ENCODE measurements at places on chromosomes 3 and 15. TPM values are rescaled to one million over a fixed set of nuclear protein-coding genes. Genes with fewer than 3 reads are reported as not detected.

LRRC3B gene
- total RNA-seq, result under 0.01 TPM

DNA sequence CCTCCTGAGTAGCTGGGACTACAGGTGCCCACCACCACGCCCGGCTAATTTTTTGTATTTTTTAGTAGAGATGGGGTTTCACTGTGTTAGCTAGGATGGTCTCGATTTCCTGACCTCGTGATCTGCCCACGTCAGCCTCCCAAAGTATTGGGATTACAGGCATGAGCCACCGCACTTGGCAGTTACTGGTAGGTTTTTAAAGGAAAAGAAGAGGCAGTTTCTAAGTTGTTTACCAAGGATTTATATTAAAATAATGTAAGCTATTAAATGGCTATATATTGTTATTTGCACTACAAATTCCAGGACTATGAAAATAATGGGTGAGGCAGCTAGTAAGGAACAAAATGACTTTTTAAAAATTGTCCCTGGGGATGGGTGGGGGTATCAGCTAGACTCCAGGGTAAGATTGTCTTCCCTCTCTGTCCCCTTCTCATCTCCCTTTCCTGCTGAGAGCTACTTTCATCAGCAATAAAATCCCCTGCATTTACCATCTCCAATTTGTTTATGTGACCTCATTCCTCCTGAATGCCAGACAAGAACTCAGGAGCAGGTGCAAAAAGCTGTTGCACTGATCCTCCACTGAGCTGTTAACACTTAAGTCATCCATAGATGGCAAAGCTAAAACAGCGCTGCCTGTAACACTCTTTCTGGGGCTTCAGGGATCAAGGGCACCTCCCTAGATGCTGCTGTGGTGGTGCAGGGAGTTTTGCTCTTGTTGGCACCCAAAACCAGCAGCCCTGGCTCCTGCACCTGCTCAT lies 165.2 kb downstream of the ZPLD1 start:
- DNase-seq, result no peak
- no peaks in the 10 kb centered on the region for H3K27me3 ChIP-seq
- H3K27ac ChIP-seq, result no peak overlapping the region
- no peaks in the 10 kb centered on the region for H3K4me1 ChIP-seq
- no peak overlapping the region for H3K4me3 ChIP-seq
- H3K36me3 ChIP-seq, result no peaks in the 10 kb centered on the region

DNA sequence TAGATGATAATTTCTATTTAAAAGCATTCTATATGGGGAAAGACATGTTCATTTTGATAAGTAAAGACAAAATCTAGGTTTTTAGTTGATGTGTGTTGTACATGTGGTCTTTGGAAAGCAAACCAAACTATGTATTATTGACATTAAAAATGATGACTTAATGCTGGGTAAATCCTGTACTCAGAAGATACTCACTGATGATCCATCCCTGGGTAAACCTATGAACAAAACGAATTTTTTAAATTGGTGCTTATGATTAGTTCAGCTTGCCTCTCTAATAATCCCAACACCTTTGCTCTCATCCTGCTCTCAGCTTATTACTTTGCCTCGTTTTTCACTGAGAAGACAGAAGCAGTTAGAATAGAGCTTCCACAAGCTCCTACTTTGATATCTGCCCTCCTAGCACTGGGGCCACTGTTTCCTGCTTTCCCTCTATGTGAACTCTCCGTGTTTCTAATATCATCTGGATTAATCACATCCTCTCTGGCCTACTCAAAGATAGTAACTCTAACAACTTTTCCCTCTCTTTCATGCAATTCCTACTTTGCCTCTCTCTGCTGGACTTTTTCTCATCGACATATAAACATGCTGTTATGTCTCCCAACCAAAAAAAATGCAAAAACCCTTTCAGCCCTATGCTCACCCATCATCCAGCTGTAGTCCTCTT lies 29.3 kb downstream of the RARRES1 start:
- no peaks in the 10 kb centered on the region for H3K4me1 ChIP-seq
- no peaks in the 10 kb centered on the region for H3K27me3 ChIP-seq
- H3K27ac ChIP-seq, result no peak overlapping the region
- H3K36me3 ChIP-seq, result no peaks in the 10 kb centered on the region
- H3K4me3 ChIP-seq, result no peak overlapping the region

TBC1D2B gene
- 54.0 TPM for total RNA-seq

DNA sequence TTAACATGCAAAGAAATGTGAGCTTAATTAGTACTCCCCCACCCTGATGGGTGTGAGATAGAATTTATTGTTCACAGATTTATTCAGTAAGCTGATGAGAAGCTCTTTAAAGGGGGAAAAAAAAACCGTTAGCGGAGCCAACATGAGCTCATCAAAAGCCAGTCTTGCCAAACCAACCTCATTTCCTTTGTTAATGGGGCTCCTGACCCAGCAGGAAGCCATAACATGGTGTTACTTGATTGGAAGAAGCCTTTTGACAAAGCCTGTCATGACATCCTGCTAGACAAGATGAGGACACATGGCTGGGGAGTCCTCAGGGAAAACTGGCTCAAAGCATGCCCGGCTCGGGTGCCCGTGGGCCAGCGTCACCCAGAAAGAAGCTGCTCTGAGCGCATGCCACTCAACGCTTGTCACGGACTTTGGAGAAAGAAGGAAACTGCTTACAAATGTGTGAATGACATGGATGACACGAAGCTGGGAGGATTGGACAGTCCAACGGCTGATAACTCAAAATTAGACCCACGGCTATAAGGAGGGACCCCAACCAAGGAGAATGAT lies 64.6 kb downstream of the SLCO2A1 start:
- H3K4me3 ChIP-seq, result no peak overlapping the region
- no peak overlapping the region for H3K27ac ChIP-seq
- H3K4me1 ChIP-seq, result no peaks in the 10 kb centered on the region
- no peak for DNase-seq
- H3K36me3 ChIP-seq, result no peaks in the 10 kb centered on the region

DNA sequence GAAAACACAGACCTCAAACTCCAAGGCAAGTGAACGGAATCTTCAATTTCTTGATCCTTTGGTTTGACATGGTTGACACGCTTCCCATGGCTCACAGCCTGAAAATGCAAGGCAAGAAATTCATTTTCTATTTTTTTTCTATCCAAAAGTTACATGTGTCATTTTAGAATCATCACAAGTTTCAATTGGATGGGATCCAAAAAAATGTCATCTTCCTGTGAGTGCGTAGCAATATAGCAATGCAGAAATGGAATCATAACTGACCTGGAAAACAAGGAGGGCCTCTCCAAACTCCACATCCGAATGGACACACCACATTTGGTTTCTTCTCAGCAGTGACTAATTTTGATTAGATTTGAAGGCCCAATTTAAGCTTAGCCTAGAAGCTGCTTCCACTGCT lies 175.8 kb upstream of the ATP11B start:
- no peaks in the 10 kb centered on the region for H3K36me3 ChIP-seq
- no peak overlapping the region for H3K4me3 ChIP-seq
- no peak overlapping the region for H3K27ac ChIP-seq
- no peak for DNase-seq
- H3K27me3 ChIP-seq, result no peaks in the 10 kb centered on the region

CPEB1 gene
- 3.1 TPM for total RNA-seq

- H3K27me3 ChIP-seq, result no peaks in the 10 kb centered on the region
- no peak overlapping the region for H3K4me3 ChIP-seq
- no peak overlapping the region for H3K27ac ChIP-seq
- no peaks in the 10 kb centered on the region for H3K4me1 ChIP-seq
Measured at GRCh38 chr15:97425596-97425995, 534.9 kb upstream of the ARRDC4 start.

IL17RB gene
- total RNA-seq, result 2.5 TPM

DNA sequence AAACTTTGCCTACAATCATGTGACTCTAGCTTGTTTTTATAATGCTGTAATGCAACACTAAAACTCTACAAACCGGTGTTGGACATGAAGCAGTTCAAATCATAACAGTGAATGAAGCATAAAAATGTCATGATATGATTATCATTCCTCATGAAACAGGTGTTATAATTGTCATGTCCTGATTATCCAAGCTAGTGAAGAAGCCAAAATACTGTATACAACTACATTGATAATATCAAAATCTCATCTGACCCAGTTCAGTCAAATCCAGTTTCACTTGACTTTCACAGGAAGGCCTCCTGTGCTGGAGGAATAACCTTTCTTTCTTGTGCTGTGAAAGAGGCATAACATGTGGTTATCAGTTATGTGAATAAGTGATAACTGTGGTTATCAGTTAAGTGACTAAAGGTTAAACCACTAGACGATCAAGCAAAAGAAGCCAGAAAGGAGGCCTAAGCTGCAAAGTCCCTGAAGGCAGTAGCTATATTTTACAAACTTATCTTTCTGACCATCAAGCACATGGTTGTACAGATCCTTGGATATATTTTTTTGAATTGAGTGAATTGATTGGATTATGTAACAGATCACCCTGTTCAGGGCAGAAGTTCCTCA lies 296.4 kb downstream of the TUSC7 start:
- no peaks in the 10 kb centered on the region for H3K4me1 ChIP-seq
- H3K36me3 ChIP-seq, result no peaks in the 10 kb centered on the region
- no peak overlapping the region for H3K27ac ChIP-seq

CD200R1 gene
- total RNA-seq, result 1.0 TPM

GRCh38 chr3:88991496-88991895 lies 115.9 kb upstream of the EPHA3 start:
- no peak overlapping the region for H3K4me3 ChIP-seq
- H3K4me1 ChIP-seq, result no peaks in the 10 kb centered on the region
- H3K27ac ChIP-seq, result no peak overlapping the region

IL12A gene
- not detected for total RNA-seq

GRCh38 chr3:170397685-170398084 lies 21.0 kb upstream of the CLDN11 start:
- no peaks in the 10 kb centered on the region for H3K4me1 ChIP-seq
- no peak overlapping the region for H3K27ac ChIP-seq
- no peak overlapping the region for H3K4me3 ChIP-seq
- no peaks in the 10 kb centered on the region for H3K36me3 ChIP-seq
- DNase-seq, result no peak

DNA sequence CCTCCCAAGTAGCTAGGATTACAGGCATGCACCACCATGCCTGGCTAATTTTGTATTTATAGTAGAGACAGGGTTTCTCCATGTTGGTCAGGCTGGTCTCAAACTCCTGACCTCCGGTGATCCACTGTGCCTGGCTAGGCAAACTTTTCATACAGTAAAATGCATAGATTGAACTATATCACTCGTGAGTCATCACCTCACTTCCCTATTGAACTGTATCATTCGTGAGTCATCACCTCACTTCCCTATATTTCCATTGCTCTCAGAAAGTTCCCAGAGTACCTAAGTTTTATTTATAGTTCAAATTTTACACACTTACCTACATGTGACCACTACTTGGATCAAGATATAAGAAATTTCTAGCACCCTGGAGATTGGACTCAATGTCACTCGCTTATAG lies 73.6 kb upstream of the ACAD9 start:
- DNase-seq, result no peak
- H3K27ac ChIP-seq, result peak overlapping the region; percentile 79
- no peak overlapping the region for H3K4me3 ChIP-seq
- no peaks in the 10 kb centered on the region for H3K27me3 ChIP-seq
- H3K36me3 ChIP-seq, result no peaks in the 10 kb centered on the region
- peaks cover 65% of the 10 kb centered on the region for H3K4me1 ChIP-seq

DNA sequence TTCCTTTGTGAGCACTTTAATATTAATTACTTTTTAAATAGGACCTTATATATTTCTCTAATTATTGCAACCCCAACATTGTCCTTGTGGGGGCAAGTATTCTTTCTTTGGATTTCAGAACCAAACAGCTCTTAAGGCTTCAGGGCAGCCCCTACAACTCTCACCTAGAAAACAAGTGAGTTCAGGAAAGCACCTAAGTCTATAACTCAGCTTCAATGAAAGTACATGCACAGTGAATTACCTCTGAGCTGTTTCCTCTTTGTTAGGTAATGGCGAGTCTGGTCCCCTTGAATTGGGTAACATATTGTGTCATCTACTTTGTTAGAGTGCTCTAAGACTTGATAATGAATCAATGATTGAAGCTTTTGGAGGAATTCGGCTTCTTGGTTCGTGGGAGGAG lies 545.7 kb downstream of the NLGN1 start:
- no peak overlapping the region for H3K27ac ChIP-seq
- DNase-seq, result no peak
- H3K4me1 ChIP-seq, result peaks cover 4% of the 10 kb centered on the region

DNA sequence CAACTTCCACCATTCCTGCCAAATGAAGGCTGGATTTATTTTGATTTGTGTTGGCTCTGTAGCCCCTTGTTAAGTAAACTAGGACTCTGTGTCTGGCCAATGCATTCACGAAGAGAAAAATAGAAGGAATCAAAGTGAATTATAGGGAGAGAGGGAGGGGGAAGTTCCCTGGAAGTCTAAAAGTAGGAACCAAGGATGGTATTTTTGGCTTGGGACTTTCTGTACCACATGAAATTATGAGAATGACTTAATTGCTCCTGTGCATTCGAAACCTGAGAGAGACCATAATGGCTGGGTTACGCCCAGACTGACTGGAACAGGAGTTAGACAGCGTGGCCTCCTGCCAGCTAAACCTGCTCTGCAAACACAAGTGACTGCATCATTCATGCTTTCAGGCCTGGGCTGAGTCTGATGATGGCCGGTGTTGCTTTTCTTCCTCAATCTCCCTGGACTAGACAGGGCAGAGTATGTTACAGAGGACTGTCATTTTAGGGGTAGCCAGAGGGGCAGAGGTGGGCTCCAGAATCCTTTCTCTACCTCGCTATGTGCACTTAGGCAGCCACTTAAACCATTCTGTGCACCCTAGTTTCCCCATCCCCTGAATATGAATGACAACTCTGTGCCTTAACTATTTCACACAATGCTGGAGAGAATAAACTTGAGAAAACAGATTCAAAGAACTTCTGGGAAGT lies 58.9 kb downstream of the MYO1E start:
- no peaks in the 10 kb centered on the region for H3K27me3 ChIP-seq
- DNase-seq, result peak; percentile 96
- H3K27ac ChIP-seq, result peak overlapping the region; percentile 42
- H3K4me1 ChIP-seq, result peaks cover 35% of the 10 kb centered on the region
- H3K4me3 ChIP-seq, result no peak overlapping the region

- no peaks in the 10 kb centered on the region for H3K27me3 ChIP-seq
- no peaks in the 10 kb centered on the region for H3K36me3 ChIP-seq
- H3K4me3 ChIP-seq, result no peak overlapping the region
- H3K4me1 ChIP-seq, result no peaks in the 10 kb centered on the region
Measured at GRCh38 chr3:9161811-9162210, 87.6 kb downstream of the SRGAP3 start.
